ENCODE measurements at places on chromosomes 16 and 17.

- no peak for DNase-seq
These were observed 9.7 kb upstream of the BAHCC1 start for GRCh38 chr17:81385320-81386111.

GRCh38 chr17:16001226-16001897 lies 1.7 kb downstream of the TTC19 start:
- DNase-seq, result no peak

DNA sequence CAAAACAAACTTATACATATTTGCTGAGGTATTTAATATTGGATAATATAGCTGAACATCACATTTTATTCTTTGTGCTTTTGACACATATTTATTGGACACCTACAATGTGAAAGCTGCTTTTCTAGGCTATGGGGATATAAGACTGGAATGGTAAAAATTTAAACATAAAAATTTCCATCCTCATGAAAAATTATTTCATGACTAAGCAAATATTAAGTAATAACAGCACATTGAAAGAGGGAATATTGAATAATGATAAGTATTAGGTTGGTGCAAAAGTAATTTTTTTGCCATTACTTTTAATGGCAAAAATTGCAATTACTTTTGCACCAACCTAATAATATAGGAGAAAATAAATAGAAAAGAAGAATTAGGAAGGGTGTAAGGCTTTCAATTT lies 972.5 kb upstream of the CDH8 start:
- no peak for DNase-seq

DNA sequence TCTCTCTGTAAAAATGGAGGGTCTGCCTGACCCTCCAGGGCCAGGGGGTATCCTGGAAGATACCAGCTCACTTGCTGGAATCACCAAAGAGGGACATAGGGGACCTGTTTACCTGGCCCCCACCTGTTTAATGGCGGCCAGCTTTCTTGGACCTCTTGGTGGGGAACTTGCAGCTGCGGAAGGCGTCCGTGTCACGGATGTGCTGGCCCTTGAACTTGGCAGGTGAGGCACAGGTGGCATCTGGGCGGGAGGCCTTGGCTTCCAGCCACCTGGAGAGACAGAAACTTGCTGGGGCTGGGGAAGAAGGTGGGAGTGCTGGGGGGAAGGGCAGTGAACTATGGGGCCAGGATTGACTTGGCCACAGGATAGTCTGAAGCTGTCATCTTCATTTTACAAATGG lies 3.5 kb downstream of the CHAD start:
- no peak for DNase-seq

GRCh38 chr17:48623583-48623982 lies 2.6 kb downstream of the HOXB9 start:
- DNase-seq, result no peak

- no peak for DNase-seq
These were observed 19.0 kb downstream of the KCNG4 start for GRCh38 chr16:84220851-84221250.

- no peak for DNase-seq
These were observed 1.8 kb downstream of the SGF29 start for GRCh38 chr16:28555561-28555960.
